A172 (cell line): ENCODE measurements at places on chromosomes 7 and 10.
A peak's percentile ranks its signal among the peaks of the same experiment; 100 is the strongest.

- no peak for DNase-seq
These were observed 38.2 kb downstream of the LYZL1 start for GRCh38 chr10:29326886-29327745.

GRCh38 chr7:35707422-35707821 is 12.5 kb upstream of the HERPUD2 start:
- peak; percentile 31 for DNase-seq

DNA sequence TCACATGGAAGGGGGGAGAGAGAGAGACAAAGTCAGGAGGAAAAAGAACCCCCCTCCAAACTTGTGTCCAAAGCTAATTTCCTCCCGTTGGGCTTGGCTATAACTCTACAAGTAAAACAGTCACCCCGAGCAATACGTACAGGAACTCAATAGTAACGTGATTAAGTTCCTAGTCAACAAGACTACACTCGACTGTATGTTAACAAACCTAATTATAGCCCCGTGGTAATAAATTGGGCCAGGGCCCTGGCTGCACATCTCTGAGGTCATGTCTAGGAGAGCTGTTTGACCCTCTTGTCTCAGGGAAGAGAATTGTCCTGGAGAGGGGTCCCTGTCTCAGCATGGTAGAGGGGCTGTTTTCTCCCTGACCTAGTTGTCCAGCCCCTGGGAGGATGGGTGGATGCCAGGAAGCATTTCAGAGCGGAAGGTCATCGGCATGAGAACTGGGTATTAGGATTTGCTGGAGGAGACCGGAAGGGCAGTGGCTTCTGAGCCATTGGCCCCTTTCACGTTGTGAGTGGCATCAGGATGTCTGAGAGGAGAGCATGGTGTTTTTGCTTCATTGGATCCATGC is 60.2 kb upstream of the COMTD1 start:
- no peak for DNase-seq

GRCh38 chr7:88912852-88913251 is 117.3 kb upstream of the TEX47 start:
- no peak for DNase-seq

GRCh38 chr7:77727936-77728701 is 31.9 kb downstream of the RSBN1L start:
- peak; percentile 63 for DNase-seq

DNA sequence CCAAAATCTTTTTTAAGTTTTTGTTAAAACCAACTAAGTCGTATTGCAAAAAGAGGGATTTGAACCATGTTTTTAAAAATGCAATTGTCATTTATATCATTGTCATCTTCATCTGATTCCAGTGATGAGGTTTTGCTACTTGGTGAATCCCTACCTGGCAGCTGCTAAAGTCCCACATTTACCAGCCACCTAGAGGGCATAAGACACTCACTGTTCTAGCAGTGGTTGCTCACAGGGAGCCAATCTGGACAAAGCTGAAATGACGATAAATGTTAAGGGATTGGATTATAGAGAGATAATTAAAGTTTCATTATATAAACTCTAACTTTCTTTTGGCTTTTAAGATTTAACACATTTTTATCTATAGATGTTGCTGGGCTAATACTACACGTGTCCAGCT is 18.7 kb downstream of the KIFBP start:
- DNase-seq, result no peak
